ENCODE measurements at places on chromosomes 1 and 21.
A peak's percentile ranks its signal among the peaks of the same experiment; 100 is the strongest.

DNA sequence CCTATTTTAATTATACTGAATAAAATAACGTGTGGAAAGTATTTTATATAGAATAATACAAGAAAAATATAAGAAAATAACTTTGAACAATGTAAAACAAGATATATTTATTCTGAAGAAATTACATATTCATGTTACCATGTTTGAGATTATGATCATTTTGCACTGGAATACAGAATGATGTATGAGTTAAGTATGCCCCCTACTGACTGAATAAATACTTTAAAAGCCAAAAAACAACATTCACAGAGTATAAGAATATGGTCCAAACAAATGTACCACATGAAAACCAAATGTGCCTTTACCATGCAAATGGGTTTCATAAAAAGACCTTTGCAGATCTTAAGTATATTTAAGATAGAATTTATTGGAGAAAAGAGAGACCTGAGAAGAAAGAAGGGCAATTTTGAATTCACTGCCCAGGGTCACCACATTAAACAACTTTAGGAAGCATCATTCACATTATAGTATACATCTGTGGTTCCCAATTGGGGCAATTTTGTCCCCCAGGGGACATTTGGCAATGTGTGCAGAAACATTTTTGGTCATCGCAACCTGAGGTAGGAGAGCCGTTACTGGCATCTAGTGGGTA lies 136.6 kb upstream of the GFI1 start:
- DNase-seq = no peak

GRCh38 chr1:93692983-93693591 lies 11.4 kb upstream of the BCAR3 start:
- DNase-seq = no peak

DNA sequence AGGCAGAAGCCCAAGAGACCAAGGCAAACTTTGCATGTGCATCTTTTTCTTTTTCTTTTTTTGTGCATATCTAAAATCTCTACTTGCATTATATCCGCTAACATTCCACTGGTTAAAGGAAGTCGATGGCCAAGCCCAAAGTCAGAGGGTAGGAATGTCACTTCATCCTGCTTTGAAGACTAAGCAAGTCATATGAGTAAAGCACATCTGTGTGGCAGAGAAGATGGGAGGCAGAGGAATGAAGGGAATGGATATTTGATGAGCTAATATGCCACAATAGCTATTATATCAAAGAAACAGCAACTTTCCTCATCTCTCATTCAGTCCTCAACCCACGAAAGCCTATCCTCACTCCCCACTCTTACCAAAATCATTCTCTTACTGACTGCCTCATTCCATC lies 59.3 kb downstream of the RNF220 start:
- no peak for DNase-seq

GRCh38 chr1:233448109-233448689 lies 120.7 kb downstream of the MAP3K21 start:
- no peak for DNase-seq

DNA sequence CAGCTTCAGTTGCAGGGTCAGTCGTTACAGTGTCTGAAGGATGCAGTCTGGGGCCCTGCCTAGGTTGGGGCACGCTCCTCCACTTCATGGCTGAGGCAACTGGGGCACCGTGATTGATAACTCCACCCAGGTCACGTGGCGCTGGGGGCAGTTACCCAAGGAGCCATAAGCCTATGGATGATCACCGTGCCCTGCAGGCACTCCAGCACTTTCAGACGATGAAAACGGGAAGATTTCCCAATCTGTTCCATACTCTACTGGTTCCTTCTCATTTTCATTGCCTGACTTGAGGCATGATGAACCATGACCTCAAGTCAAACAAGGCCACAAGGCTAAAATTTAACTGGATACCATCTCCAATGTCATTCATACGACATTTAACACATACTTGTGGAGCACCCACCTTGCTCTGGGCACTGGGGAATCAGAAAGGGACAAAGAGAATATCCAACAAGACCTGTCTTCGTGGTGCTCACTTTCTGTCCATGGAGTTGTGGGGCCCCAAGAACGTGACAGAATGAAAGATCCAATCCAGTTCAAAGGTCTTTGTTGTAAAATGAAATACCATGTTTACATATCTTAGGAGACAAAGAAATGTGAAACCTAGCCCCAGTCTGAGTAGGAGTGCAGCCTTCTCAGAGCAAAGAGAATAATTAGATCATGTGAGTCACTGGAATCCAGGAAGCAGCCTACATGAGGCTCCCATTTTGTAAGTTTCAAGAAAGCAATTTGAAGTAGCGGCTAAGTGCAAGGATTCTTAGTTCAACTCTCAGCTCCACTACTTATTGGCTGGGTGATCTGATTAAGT lies 39.4 kb upstream of the SPOCD1 start:
- DNase-seq = peak; percentile 29

DNA sequence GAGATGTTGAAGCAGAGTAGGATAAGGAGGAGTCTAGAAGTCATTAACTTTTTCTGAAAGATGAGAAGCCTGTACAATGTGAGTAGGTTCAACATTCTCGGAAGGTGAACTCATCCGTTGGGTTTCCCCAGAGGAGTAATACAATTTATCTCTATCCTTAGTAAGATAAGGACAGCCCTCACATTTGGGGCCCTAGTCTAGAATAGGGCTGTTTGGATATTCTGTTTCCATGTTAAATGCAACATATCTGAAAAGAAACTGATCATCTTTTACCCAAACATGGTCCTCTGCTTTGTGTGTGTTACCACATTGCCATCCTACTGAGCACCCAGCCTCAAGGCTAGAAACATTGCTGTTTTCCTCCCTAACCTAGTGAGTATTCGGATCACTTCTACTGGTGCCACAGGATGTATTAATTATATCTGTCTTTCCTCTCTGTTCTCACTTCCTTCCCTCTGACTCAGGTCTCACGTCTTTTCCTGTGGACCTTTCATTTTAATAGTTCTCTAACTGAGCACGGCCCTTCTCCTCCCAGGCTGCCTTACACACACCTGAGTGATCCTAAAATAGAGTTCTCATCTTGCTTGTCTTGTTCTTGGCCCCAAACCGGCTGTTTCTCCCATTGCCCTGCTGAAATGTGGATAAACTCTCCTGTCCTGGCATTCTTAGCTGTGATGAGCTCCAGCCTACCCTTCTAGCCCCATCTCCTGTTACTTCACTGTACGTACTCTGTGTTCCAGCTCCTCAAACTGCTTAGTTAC lies 91.7 kb downstream of the CDC14A start:
- DNase-seq = no peak

- DNase-seq = no peak
Observed at GRCh38 chr1:186146974-186147373, 228.1 kb downstream of the TPR start.

DNA sequence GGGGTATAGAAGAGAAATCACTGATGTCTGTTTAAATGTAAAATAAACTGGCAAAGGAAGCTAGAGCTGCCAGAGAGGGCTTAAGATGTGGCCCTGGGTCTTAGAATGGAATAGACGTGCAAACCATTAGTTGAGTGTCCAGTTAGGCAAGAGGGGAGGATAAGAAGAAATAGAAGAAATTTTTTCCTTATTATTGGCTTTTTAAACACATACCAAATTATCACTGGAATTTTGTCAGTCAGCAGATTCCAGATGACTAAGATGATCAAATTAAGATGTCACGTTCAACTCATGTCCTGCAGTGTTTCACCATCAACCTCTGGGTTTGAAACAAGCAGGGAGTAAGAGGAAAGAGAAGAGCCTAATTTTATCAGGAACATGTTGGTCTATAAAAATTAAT lies 71.6 kb upstream of the C1orf21 start:
- no peak for DNase-seq

DNA sequence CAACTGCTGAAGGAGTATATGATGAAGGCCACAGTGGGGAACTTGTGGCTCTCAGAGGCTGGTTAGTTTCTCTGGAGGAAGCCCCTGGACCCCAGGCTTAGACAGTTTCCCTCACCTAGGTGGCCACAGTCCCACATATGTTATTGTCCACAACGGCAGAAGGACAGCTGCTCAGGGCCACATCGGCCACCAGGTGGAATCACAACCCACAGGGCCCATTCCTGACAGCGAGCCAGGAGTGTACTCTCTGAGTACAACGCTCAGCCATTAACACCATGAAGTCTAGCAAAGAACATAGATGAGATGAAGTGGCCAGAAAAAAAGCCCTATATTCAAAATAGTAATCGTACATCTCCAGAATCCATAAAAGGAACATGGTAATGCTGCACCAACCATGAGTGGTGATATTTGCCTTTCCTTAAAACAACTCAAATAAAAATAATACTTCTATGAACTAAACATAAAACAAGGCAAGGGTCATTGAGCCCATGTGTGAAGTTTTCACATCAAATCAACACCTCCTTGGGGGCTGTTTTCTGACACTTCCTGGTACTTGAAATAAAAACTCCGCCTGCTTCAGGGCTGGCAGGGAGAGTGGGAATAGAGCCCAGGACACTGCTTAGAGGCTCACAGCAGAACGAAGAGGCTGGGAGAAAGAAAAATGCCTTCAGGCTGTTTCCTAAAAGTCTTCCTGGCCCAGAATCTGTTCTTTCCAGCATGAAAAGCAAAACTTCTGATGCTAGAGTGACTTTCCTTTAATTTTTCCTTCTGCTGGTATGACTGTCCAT lies 383.3 kb downstream of the HHAT start:
- no peak for DNase-seq

DNA sequence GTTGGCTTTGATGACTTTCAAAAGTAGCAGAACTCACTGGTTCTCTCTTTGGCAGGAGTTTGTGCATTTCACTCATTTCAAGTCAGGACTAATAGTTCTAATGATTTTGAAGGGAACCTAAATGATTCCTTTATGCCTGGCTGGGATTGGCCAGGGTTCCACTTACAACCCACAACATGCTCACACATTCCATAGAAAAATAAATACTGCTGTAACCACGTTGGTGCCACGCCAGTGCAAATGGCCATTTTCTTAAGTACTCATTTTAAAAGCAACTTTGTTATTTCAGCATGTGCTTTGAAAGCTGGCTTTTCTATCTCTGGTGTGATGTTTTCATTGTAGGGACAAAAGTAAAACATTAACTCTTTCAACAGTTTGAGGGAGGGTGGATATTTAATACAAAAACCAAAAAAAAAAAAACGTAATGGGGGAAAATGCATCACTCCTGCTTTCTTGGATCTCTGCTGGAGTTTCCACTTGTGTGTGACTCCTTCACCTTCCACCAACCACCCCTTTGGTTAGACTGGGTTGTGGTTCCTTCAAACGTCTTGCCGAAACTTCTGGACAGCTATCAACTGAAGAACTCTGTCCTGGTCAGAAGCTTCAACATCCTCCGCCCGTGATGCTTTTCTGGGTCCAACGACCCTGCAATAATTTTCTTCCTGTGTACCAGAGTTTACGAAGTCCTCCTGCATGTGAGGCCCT lies 300.4 kb upstream of the RUNX1 start:
- DNase-seq = no peak
